PC-9 (cell line): ENCODE measurements at places on chromosomes 6 and 20.

DNA sequence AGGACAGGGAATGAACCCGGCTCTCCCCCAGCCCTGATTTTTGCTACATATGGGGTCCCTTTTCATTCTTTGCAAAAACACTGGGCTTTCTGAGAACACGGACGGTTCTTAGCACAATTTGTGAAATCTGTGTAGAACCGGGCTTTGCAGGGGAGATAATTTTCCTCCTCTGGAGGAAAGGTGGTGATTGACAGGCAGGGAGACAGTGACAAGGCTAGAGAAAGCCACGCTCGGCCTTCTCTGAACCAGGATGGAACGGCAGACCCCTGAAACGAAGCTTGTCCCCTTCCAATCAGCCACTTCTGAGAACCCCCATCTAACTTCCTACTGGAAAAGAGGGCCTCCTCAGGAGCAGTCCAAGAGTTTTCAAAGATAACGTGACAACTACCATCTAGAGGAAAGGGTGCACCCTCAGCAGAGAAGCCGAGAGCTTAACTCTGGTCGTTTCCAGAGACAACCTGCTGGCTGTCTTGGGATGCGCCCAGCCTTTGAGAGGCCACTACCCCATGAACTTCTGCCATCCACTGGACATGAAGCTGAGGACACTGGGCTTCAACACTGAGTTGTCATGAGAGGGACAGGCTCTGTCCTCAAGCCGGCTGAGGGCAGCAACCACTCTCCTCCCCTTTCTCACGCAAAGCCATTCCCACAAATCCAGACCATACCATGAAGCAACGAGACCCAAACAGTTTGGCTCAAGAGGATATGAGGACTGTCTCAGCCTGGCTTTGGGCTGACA is 28.8 kb upstream of the ZBP1 start:
- no peak for DNase-seq

- no peak for DNase-seq
Observed at GRCh38 chr20:2801286-2801728, 880 bp upstream of the CPXM1 start.

- DNase-seq: no peak
Observed at GRCh38 chr6:161487694-161488093, 213.8 kb upstream of the AGPAT4 start.

- DNase-seq: no peak
Observed at GRCh38 chr20:10856237-10857015, 182.6 kb upstream of the JAG1 start.

DNA sequence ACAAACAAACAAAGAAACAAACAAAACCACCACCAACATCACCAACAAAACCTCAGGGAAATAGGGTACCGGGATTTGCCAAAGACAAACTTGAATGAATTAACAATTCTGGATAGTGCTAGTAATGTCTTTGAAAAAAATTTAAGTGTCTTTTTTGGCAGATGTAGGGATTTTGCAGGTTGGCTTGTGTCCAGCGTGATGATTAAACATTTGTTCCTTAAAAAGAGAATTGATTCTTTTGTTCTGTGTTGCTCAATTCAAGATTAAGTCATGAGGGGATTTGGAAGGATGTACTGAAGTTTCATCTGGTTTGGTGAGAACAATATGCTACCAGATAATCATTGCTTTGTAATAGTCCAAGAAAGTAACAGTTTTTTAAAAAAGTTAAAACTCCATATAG is 125.1 kb upstream of the HS3ST5 start:
- no peak for DNase-seq

DNA sequence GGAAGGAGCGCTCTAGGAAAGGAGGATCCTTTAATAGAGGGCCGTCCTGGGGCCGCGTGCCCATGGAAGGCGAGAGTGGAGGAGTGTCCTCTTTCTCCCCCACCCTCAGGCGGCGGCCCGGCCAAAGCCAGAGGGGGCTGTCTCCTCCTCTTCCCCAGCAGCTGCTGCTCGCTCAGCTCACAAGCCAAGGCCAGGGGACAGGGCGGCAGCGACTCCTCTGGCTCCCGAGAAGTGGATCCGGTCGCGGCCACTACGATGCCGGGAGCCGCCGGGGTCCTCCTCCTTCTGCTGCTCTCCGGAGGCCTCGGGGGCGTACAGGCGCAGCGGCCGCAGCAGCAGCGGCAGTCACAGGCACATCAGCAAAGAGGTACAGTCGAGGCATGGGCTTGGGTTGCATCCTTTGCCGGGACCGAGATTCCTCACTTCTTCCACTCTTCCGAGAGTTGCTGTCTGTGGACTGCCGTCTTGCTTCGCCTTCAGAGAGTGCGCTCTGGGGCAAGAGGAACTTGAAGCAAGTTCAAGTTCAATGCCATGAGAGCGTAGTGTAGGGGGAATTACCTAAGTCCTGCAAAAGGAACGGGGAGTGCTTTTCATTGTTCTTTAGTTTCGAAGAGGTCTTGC is at the start of gene LAMA2:
Gene LAMA2 (plus strand): TSS at position 148 of the 621 bp plus-strand sequence. CDS start 108 bp downstream, at position 256.
- DNase-seq: no peak

DNA sequence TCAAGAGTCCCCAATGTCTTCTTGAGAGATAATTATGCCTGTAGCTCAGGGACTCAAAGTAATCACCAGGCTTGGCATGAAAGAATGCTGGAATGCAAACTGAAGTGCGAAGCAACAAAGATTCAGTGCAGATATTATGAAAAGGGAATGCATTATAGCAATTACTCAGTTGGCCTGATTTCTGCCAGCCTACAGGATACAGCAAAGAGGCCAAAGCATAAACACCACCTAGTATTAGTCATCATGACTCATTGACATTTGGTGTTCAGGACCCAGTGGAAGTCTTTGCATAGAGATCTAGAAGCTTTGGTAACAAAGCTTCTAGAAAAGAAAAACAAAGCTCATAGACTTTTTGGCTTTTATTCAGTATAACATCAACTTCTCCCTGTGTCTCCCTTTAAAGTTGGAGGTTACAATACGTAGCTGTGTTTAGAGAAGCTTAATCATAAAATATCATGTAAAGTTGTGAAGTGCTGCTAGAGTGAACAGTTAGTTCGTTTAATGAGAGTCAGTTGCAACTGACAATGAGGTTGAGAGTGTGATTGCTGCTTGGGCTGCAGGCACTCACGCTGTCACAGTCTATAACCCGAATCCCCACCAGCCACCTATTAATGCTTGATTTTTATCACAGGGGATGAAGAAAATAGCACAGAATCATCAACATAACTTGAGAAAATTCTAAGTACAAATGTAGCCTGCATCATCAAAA is 932.7 kb downstream of the TFAP2A start:
- DNase-seq: peak; percentile 55

DNA sequence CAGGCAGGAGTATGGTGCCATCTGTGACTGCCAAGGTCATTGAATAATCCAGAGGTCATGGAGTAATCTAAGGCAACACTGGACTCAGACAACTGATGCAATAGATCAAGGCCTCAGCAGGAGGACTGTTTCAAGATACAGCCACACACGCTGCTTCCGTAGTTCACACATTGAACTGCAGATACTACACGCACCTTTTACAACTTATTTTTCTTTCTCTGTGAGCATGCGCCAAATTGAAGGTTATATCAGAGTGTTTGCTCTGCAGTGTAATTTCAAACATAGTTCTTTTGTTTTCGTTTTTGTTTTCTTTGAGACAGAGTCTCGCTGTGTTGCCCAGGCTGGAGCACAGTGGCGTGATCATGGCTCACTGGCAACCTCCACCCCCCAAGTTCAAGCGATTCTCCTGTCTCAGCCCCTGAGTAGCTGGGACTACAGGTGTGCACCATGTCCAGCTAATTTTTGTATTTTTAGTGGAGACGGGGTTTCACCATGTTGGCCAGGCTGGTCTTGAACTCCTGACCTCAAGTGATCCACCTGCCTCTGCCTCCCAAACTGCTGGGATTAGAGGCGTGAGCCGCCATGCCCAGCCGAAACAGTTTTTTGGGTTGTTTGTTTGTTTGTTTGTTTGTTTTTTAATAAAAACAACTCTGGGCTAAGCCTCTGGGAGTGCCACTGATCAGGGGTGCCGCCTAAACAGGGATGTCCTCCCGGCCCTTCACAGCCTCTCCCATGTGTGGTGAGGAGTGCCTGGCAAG is 96.6 kb upstream of the NAA20 start:
- no peak for DNase-seq

- peak; percentile 45 for DNase-seq
Observed at GRCh38 chr6:8229915-8230756, 127.8 kb upstream of the EEF1E1 start.

- no peak for DNase-seq
Observed at GRCh38 chr6:14690120-14691056, 555.5 kb upstream of the JARID2 start.

DNA sequence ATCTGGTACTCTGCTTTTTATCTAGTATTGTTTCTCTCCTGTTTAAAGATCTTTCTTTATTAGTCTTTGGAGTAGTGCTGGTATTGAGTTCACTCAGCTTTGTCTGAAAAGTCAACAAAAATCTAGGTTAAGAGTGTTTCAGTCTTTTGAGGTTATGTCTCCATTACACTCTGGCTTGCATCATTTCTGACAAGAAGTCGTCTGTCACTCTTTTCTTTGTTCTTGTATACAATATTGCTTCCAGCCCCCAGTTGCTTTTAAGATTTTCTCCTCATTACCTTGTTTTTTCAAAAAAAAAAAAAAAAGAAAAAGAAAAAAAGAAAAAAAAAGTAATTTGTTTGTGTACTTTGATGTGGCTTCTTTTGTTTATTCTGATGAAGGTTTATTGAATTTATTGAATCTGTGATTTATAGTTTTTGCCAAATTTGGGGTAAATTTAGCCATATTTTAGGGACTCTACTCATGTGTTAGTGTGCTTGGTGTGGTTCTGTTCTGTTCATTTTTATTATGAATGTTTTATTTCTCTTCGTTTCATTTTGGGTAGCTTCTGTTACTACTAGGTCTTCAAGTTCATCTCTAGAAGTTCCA is 408.9 kb downstream of the CDKAL1 start:
- no peak for DNase-seq

DNA sequence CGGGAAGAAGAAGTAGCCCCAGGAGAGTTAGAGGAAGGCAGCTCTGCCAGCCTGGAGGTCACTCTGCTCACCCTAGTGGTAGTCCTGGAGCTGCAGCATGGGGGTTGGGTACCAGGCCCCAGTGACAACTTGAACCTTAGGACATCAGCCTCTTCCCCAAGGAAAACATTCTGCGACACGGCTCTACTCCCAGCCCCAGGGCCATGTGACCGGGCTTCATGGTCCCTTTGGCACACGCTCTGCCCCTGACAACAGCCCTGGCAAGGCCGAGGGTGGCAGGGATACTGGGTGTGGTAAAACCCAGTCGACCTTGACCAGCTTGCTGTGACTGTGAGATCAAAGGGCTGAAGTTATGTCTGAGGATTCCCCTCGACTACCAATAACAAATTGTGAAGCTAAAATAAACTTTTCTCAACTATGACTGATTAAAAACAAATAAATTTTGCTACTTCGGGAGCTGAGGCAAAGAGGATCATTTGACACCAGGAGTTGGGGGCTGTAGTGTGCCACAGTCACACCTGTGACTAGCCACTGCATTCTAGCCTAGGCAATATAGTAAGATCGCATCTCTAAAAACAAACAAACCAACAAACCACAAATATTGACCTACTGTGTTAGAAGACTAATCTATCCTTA is 24.4 kb upstream of the ARID1B start:
- DNase-seq: no peak

DNA sequence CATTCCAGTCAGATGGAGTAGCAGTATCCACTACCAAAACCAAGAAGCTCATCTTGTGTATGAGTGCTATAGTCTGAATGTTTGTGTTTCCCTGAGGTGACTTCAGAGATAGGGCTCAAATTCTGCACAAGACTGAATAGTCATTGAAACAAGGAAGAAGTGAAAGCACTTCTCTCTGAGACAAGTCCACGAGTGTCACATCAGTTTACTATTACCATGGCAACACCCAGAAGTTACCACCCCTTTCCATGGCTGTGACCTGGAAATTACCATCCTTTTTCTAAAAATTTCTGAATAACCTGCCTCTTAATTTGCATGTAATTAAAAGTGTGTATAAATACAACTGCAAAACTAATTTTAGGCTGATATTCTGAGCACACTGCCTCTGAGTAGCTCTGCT is 682.1 kb upstream of the ADGRB3 start:
- no peak for DNase-seq

- no peak for DNase-seq
Observed at GRCh38 chr20:55205665-55206064, 730.3 kb downstream of the DOK5 start.

- no peak for DNase-seq
Observed at GRCh38 chr6:1390133-1390945, 963 bp downstream of the FOXF2 start.
